ENCODE measurements at places on chromosomes 5 and 9.
A peak's percentile ranks its signal among the peaks of the same experiment; 100 is the strongest.

- no peak for DNase-seq
Observed at GRCh38 chr5:124669300-124669648, 77.2 kb downstream of the ZNF608 start.

- no peak for DNase-seq
Observed at GRCh38 chr5:139186752-139187326, 11.3 kb downstream of the SIL1 start.

- DNase-seq, result no peak
Observed at GRCh38 chr5:29853711-29854220, 1339.7 kb upstream of the CDH6 start.

- DNase-seq, result no peak
Observed at GRCh38 chr9:37640246-37640645, 10.5 kb upstream of the FRMPD1 start.

DNA sequence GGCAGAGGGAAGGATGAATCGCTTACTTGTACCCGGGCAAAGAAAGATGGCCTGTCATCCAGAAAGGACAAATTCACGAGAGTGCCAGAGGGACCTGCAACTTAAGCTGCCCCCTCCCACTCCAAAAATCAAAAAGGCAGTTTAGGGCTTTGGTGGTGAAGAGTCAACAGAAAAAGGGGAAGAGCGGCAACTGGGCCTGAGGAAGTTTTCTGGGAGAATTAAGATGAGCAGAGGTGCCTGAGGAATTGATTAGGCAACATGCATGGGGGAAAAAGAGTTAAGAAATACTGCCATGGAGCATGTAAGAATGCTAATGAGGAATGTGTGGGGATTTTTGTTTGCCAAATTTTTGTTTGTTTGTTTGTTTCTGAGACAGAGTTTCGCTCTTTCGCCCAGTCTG, 1.8 kb upstream of the ACTL7B start:
- no peak for DNase-seq

- DNase-seq, result peak; percentile 71
Observed at GRCh38 chr5:59587489-59588337, 305.8 kb downstream of the PDE4D start.
